ENCODE measurements at places on chromosomes 7 and 10. TPM values are rescaled to one million over a fixed set of nuclear protein-coding genes. Genes with fewer than 3 reads are reported as not detected.

Gene TMEM213
- total RNA-seq, result not detected

Gene TAC1
- 3.7 TPM for total RNA-seq

Gene NUTM2A
- total RNA-seq, result 0.61 TPM

DNA sequence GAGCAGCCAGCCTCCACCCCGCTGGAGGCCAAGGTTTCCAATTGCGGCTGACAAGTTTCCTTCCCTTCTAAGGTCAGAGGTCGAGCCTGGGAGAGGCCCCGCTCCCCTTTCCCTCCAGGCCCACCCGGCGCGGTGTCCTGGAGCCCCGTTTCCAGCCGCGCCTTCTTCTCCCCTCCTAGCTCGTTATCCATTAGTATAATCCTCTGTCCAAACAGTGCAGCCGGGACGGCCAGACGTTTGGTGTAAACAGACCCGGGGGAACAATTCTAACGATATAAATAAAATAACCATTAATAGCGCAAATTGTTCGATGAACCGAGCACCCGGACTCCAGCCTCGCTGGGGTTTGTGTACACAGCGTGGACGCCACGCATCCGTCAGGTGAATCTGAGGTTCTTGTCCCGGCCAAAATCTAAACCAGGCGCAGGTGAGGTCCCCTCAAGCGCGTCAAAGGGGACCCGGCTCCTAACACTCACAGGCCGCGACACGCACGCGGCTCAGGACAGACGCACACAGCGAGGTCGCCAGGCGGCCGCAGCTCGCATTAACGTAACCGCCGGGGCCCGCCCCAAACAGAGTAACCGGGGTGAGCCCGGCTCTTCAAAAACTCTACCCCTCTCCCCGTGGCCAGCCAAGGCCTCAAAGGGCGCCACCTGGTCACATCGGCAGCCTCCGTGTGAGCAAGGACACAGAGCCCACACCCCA lies 10.8 kb upstream of the NKX2-3 start:
- no peak for DNase-seq

- DNase-seq, result peak; percentile 95
Measured at GRCh38 chr10:69179743-69180524, at the start of gene SUPV3L1. Gene SUPV3L1 (plus strand): TSS chr10:69180234. CDS start chr10:69180292, 58 bp downstream.

GRCh38 chr7:151133266-151133985 lies 34.1 kb downstream of the GBX1 start:
- no peak for DNase-seq

Measured in adrenal gland (tissue), 19 donors.